ENCODE measurements at places on chromosomes 6 and 20.

- no peak for DNase-seq
Observed at GRCh38 chr6:106540907-106541306, 88.4 kb downstream of the RTN4IP1 start.

GRCh38 chr6:33297406-33297955 lies 1.3 kb downstream of the RGL2 start:
- DNase-seq: no peak

GRCh38 chr6:65943548-65943947 lies 236.5 kb upstream of the EYS start:
- DNase-seq: no peak

GRCh38 chr6:47380251-47380650 lies 70.5 kb upstream of the TNFRSF21 start:
- DNase-seq: no peak

DNA sequence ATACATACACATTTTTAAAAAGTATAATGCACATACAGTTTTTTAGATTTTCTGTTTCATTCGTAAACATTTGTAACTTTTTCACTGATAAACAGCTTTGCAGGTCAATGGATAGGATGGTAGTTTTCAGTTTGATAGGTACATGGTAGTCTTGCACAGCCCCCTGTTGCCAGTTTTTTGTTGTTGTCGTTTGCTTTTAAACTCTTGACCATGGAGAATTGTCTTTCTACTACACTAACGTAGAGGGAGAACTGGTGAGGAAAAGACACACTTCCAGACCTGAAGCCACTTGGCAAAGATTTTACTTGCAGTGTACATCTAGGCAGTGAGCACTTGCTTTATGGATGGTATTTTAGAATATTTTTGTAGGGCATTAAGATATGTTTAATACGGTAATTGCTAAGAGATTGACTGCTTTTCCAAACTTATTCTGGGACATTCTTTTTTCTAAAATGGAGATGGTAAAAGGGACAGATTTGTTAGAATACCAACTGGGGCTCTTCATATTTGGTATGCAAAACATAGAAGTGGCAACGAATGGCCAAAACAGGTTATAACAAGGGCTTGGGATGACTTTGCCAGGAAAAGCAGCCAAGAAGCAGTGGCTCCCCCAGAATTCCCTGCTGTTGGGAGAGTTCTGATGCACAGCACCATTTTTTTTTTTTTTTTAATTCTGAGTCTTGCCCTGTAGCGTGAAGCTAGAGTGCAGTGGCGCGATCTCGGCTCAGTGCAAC lies 1.5 kb downstream of the PYGB start:
- DNase-seq: no peak

DNA sequence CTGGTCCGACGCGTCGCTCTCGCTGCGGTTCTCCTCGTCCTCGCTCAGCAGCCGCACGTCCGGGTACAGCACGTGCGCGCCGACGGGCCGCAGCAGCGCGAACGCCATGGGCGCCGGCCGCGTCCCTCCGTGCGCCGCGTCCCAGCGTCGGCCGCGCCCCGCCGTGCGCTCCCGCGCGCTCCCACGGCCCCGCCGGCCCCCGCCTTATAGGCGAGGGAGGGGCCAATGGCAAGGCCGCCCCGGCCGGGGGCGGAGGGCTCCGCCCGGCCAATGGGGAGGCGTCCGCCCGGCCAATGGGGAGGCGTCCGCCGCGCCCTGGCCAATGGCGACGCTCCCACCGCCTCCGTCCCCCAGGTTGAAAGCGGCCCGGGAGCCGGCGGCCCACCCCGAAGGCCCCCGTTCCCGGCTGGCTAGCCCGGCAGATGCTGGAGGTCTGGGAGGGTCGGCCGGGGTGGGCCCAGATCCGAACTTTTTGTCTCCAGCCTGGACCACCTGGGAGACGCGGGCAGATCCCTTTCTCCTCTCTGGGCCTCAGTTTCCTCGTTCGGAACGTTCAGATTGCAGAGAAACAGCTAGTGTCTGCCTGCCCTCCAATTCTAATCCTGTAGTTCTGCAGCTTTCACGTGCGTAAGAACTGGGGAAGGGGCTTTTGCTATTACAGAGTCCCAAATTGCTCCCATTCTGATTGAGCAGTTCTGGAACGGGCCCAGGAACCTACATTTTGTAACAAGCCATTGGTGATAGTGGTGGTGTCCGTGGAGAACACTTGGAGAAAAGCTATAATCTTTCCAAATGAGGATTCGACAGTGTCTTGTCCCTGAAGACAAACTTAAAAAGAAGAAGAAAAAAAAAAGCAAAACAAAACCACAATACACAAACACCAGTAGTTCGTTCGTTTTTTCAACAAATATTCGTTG lies at the start of gene TCF15:
TSS of gene TCF15 (minus strand) at position 180 of the 917 bp plus-strand sequence. CDS start at position 108, 72 bp downstream.
- DNase-seq: no peak

DNA sequence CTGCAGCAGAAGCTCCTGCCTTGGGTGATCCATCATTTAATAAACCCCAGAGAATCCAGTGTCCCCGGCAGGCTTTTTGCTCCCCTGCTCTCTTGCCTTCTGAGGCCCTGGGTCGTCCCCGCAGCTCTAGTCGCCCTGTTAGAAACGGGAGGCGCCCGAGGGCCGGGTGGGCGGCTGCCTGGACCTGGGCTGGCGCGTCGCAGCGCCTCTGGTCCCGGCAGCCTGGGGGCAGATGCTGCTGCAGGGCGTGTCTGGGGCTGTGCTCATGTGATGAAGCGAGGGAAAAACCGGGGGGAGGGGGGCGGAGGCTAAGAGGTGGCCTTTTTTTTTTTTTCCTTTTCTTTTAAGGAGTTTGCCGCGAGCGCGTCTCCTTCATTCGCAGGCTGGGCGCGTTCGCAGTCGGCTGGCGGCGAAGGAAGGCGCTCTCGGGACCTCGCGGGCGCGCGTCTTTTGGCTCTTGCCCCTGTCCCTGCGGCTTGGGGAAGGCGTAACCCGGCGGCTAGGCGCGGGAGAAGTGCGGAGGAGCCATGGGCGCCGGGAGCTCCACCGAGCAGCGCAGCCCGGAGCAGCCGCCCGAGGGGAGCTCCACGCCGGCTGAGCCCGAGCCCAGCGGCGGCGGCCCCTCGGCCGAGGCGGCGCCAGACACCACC lies 394 bp downstream of the AKAP12 start:
- DNase-seq: peak; percentile 39

DNA sequence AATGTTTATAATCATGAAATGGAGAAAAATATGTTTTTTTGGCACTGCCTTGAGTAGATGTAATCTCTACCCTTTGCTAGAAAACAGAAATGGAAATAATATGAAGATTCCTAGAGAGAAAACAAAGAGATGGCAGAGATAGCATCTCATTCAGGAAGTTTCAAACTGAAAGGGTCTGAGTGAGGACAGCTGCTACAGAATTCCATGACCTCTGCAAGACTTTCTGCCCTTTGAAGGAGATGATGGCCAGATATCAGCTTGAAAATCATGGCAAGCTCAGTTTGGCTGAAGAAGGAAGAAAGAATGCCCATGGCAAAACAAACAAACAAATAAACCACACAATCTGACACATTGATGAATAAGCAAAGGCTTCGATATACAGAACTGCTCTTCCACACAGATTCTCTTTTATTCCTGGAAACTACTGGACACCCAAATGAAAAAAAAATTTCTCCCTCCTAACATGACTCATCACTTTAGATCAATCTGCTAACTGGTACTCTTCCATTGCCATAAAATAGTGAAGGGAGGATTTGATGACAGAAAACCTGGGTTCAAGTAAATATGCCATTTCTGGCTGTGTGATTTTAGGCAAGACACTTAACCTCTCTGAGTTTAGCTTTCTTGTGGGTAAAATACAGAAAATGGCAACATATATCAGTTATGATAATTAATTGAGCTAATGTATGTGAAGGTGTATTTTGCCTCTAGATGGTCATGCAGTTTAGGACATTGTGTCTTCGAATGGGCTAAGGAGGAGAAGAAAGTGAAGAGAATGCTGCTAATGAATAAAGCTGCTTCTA lies 105.9 kb upstream of the SPACA1 start:
- DNase-seq: no peak

DNA sequence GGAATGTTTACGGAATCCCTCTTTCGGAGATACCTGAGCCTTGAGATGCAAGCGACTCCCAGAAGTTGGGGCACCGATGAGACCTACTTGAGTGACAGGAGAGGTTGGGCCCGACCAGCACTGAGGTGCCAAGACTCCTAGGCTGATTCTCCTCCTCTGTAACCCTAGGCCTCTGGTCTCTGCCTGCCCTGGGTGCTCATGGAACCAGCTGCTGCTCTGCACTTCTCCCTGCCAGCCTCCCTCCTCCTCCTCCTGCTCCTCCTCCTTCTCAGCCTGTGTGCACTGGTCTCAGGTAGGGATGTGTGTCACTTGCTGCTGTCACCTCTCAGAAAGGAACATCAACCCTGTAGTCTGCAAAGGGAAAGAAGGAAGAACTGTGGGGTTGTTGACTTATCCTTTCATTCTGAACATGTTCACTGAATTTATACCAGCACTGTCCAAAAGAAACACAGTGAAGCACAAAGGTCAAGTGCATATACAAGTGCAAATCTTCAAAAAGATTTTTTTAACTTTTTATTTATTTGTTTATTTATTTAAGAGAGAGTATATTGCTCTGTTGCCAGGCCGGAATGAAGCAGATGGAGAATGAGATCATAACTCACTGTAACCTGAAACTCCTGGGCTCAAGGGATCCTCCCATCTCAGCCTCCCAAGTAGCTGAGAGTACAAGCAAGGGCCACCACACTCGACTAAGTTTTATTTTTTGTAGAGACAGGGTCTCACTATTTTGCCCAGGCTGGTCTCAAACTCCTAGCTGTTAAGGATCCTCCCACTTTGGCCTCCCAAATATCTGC lies 913 bp downstream of the BTN2A2 start:
- DNase-seq: no peak

- no peak for DNase-seq
Observed at GRCh38 chr6:30928677-30929076, 3.3 kb downstream of the SFTA2 start.

- no peak for DNase-seq
Observed at GRCh38 chr6:13764996-13765395, 49.4 kb downstream of the MCUR1 start.

- no peak for DNase-seq
Observed at GRCh38 chr6:163776906-163777686, 362.6 kb downstream of the QKI start.

- DNase-seq: peak; percentile 4
Observed at GRCh38 chr6:148177589-148178233, 164.9 kb upstream of the SASH1 start.

DNA sequence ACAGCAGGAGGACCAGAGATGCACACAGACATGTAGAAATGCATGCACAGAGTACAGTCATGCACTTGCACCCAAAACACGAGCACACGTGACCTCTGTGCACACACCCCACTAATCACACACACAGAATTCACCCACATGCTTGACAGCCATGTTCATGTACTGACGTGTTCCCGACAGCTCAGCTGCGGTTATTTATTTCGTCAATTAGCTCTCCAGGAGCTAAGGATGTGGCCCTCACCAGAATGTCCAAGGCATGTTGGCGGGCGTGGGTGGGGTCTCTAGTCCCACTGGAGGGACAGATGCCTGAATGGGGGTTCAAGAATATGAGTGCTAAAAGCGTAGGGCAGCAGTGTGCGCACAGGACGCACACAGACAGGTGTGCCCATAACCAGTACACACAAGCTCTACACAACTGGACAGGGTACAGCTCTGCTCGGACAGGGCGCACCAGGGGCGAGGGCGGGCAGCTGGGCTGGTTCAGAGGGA lies 571 bp upstream of the PRPF6 start:
- no peak for DNase-seq

GRCh38 chr20:31872406-31872805 lies 2.0 kb downstream of the TTLL9 start:
- DNase-seq: no peak

GRCh38 chr20:23212464-23212995 lies 126.4 kb upstream of the CD93 start:
- no peak for DNase-seq

- DNase-seq: no peak
Observed at GRCh38 chr6:159989492-159990480, 20.9 kb downstream of the IGF2R start.

GRCh38 chr20:59804347-59804746 lies 129.1 kb downstream of the SYCP2 start:
- DNase-seq: no peak

DNA sequence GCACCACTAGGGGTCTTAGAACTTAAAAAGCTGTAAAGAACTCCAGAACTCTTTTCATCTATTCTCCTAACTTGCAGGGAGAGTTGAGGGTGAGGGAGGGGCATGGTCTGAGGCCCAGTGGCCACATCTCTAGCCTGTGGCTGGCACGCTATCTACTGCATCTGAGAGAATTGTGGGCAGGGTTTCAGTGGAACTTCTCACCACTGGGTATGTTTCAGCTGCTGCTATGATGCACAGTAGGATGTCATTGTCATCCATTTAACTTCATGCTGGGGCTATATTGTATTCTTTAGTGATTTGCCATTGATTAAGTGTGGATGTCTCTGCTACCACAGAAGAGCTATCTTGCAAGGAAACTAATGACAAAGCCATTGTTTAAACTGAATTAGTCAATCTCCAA lies 4.5 kb downstream of the TMEM14A start:
- DNase-seq: no peak

DNA sequence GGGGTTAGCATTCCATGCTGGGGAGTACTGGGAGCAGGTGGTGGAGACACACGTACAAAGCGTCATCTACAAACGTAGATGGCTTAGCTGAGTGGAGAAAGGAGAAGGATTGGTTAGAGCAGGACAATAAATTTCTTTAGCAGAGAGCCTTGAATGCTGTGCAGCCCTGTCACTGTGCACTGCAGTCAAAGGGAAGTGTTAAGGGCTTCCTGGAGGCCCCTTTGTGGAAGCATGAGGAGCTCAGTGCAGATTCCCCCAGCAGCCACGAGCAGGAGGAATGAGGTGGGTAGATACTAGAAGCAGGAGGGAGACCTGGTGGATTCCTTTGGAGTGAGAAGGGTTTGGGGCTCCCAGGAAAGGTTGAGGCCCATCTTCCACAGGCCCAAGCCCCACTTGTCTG lies 6.1 kb upstream of the TREML4 start:
- no peak for DNase-seq

DNA sequence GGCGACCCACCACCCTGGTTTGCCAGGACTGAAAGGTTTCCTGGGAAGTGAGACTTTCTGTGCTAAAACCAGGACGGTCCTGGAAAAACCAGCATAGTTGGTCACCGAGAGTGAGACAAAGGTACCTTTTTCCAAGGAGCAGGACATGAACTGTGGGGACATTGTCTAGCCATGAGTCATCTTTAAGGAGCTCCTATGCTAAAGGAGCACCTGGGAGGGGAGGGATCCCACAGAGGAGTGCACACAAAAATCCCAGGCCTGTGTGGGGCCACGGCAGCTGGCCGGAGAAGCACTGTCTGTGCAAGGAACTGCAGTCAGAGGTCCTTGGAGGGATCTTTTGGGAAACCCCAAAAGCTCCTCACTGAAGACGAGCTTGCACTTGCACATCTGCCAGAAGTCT lies 109.1 kb upstream of the PLEKHG1 start:
- no peak for DNase-seq
